ENCODE measurements at places on chromosomes 4 and X.

- DNase-seq, result no peak
These were observed 1.4 kb downstream of the FGF13 start for GRCh38 chrX:138709886-138710791.

DNA sequence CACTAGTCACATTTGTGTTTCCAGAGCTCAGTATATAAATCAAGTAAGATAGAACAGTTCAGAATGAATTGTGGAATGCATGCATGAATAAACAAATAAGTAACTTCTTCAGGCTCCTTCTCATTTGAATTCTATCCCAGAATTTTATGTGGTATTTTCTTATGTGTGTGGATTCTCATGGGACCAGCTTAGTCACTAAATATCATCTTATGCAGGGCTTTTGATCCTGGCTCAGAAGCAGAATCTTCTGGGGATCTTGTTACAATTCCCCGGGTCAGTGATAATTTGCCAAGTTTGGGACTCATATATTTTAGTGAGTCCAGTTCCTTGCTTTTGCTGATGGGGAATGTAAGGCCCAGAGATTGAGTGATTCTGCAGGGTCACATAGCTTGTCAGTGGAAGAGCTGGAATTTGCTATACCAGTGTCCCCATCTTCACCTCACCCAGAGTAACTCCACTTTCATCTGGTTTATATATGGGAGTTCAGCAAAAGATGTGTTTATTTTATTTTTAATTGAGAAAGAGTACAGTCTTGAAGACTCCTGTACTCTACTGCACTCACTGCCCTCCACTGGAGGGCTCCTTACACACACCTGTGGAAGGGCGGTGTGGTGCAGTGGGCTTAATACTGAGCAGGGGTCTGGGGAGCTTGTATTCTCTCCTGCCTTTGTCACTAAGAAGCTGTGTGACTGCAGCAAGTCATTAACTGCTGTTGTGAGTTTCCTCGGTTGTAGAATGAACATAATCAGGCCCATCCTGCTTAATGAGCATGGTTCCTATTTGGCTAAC is 198.2 kb upstream of the CXorf66 start:
- DNase-seq, result no peak

GRCh38 chrX:11470250-11470974 is 177.2 kb downstream of the AMELX start:
- no peak for DNase-seq

DNA sequence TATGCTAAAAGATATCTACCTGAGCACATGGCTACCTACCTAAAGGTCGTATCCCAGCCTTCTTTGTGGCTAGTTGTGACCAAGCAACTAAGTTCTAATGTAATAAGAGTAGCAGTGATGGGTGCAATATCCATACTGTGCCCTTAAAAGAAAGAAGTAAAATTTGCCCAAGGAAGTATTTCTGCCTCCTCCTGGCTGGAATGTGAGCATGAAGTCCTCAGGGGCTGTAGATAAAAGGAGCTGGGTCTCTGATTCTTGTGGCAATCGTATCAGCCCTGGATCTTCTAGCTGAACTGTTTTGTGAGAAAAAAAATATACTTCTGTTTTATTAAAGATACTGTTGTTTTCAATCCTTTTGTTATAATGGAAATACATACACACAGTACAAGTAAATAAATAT is 217.4 kb downstream of the GPAT3 start:
- DNase-seq, result no peak

DNA sequence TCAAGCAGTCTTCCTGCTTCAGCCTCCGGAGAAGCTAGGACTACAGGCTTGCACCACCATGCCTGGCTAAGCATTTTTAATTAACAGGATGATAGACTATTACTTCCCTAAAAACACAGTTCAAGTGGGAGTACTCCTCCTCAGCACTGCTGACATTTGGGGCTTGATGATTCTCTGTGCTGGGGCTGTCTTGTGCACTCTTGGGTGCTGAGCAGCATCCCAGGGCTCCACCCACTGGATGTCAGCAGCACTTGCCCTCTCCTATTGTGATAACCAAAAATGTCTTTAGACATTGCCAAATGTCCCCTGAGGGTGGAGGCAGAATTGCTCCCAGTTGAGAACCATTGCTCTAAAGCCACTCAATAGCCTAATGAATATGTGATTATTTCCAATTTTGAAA is 60.4 kb downstream of the CLCN4 start:
- DNase-seq, result peak; percentile 47

GRCh38 chrX:16659321-16659720 is 9.4 kb downstream of the S100G start:
- DNase-seq, result no peak

DNA sequence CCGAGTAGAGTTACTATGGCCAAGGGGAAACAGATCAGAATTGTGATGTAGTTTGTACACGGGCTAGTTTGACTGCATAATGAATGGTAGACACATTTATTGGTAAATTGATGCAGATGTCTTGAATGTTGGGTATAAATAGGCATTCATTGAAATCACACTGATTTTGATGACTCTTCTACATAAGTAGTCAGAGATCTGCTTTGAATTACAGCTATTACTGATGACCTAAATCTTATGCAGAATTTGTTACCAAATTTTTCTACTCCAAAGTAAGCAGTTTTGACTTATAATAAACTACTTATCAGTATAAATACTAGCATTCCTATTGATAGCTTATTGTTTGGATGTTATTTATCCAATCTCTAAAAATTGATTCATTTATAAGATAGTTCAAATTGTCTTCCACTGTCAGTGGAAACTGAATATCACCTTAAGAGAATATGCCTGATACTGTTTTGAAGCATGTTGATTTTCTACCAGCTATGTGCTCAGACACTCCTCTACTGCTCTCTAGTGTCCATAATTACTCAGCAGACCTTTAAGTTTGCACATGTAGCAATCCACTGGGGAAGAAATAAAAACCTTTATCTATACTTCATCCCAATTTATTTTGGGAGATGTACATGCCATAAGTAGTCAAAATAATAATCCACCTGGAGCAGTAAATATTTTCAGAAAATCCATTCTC is 120.3 kb downstream of the RASL11B start:
- DNase-seq, result no peak

GRCh38 chr4:162706632-162707031 is 460.1 kb downstream of the NAF1 start:
- DNase-seq, result no peak

GRCh38 chr4:171024720-171025303 is 788.4 kb upstream of the GALNTL6 start:
- DNase-seq, result no peak

DNA sequence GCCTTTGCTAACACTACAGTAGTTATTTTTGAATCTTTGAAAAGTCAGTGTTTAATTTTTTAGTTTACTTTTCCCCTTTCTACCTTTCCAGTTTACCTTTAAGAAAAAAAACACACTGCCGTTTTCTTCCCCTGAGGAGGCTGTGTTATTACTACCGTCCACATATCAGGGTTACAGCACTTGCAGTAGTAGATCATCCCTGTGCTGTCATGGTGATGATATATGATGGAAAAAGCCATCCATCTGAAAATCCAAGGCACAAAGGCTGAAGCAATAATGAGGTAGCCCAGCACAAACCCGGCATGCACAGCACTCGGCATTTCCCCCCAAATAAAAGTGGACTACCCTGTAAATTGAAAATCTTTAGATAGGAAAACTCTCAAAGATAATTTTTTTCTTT is 258.7 kb downstream of the CXXC4 start:
- DNase-seq, result no peak

DNA sequence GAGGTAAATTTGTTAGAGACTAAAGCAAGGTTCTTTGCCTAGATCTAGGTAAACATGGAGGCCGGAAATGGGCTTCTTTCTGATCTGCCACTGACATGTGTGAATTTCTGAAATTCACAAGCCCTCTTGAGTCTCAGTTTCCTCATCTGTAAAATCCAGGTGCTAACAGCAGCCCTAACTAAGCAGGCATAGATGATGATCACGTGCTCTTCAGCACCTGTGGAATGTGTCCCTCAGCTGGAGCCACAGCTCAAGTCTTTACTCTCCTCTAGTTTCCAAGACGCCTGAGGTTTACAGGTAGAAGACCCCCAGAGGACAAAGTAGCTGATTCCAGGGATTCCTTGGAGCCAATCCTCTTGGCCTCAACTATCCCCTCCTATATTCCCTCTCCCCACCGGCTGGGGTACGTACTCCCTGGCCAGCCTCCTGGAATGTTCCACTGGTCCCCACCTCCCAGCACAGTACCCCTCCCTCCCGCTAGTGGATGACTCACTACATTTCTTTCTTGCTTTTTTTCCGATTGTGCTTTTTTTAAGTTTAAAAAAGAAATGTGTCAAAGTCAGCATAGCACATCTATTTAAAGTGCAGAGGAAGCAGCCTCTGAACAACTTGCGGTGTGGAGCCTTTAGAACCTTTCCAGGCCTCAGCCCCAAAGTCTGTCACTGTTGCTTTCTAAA is 98.4 kb downstream of the PHKA2 start:
- no peak for DNase-seq

DNA sequence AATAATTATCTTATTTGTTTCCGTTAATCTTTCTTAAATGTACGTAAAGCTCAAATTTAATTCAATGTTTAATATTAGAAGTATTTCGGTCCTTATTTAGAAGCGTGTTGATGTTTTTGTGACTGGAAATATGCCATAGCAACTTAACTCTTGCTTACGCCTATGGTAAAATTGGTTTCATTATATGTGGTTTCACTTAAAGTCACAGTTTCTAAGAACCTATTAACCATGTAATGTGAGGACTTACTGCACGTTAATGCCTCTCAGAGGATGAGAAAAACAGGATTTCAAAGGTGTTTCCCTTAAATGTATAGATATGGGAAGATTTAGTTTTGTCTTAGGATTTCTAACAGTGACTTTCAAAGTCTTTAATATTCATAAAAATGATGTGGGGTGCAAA is 206.4 kb upstream of the IL15 start:
- DNase-seq, result no peak

DNA sequence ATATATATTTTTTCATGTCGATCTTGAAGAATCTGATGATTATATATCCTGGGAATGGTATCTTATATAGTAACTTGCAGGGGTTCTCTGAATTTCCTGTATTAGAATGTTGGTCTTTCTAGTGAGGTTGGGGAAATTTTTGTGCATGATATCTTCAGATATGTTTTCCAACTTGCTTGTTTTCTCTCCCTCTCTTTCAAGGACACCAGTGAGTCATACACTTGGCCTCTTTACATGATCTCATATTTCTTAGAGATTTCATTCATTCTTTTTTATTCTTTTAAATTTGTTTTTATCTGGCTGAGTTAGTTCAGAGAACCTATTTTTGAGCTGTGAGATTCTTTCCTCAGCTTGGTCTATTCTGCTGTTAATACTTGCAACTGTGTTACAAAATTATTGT is 27.2 kb upstream of the C4orf17 start:
- no peak for DNase-seq

- DNase-seq, result no peak
These were observed 572.1 kb downstream of the C4orf33 start for GRCh38 chr4:129668092-129668491.

DNA sequence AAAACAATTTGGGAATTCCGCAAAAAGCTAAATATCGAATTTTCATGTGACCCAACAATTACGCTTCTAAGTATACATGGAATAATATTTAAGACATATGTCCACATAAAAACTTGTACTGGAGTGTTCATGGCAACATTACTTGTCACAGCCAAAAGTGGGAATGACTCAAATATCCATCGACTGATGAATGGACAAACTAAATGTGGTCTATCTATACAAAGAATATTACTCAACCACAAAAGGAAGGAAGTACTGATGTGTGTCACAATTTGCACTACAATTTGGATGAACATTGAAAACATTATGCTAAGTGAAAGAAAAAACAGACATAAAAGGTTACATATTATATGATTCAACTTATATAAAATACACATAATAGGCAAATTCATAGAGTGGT is 71.9 kb downstream of the AFF2 start:
- peak; percentile 37 for DNase-seq

- DNase-seq, result no peak
These were observed 12.1 kb downstream of the SLC7A11 start for GRCh38 chr4:138230048-138230447.

GRCh38 chr4:113437129-113437528 is 324.4 kb downstream of the CAMK2D start:
- DNase-seq, result no peak

- peak; percentile 39 for DNase-seq
These were observed 4.3 kb upstream of the DDX60L start for GRCh38 chr4:168484626-168485025.

GRCh38 chr4:95071851-95072250 is 314.1 kb downstream of the BMPR1B start:
- no peak for DNase-seq

- DNase-seq, result no peak
These were observed 373.8 kb downstream of the OPHN1 start for GRCh38 chrX:68059469-68059868.

DNA sequence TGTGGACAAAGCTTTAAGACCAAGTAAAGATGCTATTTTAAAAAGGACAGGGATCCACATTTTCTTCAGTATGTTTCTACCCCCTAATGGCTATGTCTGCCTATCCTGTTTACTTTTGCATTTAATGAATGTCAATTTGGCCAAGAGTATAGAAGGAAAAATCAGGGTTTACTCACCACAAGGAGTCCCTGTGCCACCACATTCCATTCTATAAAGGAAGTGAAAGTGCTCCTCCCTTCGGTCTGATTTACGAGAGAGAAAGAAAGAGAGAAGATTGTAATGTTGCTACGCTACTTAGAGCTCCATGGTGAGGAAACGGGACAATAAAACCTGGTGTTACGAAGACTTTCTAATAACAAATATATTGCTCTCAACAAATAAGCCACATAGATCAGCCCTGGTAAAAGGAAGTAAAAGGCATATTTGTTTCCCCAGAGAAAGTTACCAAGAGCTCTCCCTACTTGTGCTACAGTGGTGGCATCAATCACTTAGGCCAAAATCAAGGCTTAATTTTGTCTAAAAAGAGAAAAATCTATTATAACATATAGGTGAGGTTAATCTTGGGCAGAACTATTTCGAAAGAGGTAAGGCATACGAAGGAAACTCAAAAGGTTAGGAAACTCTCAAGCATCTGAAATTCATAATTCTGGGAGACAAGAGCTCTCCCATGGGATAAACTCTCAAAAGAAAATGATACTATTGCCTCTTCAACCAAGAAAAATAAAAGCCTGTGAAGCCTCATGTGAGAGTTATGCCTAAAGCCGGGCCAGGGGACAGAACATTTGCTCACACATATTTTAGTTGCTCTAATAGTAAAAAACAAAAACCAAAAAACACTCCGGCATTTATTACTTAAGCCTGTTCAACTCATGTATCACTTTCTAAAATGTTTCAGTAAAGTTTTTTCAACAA is 29.5 kb downstream of the TAPT1 start:
- peak; percentile 77 for DNase-seq

GRCh38 chr4:20698820-20699219 is 1.4 kb upstream of the PACRGL start:
- no peak for DNase-seq

GRCh38 chrX:129781134-129781672 is 1.5 kb downstream of the SASH3 start:
- DNase-seq, result peak; percentile 86

- no peak for DNase-seq
These were observed 71.6 kb downstream of the FAM114A1 start for GRCh38 chr4:38939165-38939564.

DNA sequence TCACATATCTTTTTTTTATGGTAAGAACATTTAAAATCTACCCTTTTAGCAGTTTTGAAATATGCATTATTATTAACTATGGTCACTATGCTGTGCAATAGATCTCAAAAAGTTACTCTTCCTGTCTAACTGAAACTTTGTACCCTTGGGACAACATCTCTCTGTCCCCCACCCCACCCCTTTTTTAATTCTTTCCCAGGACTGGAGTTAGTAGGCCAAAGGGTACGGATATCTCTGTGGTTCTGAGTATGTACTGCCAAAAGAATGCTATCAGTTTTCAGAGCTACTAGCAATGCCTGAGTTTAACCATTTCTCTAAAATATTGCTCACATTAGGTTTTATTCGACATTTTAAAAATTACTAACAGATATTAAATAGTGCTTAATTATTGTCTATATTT is 4.7 kb upstream of the FAM241A start:
- DNase-seq, result no peak

All from suppressor macrophage treated with lipopolysaccharide for 4 hours (primary cell).